ENCODE measurements at places on chromosomes 1 and 21.

DNA sequence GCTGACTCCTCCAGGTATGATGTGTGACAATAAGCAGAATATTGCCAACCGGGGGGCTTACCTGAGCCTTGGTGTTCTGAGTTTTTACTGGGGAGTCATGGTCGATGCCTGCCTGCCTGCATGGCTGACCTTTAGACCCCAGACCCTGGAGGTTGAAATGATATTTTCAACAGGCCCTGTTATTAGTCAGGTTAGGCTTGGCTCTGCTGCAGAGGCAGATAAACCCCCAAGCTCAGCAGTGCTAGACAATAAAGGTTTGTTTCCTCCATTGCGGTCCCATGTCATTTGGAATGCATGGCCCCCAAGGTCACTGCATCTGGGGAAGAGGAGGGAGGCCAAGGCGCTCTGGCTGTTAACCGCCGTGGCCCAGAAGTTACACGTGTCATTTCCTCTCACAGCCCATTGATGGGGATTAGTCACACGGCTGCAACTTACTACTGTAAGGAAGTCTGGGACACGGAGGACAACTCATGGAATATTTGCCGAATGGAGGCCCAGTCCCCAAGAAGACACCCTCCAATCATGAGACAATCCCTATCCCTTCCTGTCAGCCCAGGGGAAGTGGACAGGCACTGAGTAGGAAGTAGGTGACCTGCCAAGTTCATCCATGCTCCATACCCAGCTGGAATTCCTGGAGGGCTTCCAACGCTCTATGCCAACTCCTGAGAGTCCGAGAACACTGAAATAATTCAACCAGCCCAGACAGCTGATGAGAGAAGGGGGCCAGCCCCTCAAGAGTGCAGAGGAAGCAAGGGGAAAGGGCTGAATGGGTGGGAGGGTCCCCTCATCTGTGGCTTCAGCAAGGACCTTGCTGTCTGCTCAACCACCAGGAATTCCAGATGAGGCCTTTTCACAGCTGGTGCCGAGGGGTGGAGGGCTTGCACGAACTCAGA, 97.3 kb downstream of the TAS1R2 start:
- DNase-seq = no peak

- no peak for DNase-seq
These were observed 13.0 kb upstream of the MMEL1 start for GRCh38 chr1:2645776-2646175.

GRCh38 chr1:63912643-63913042, 138.8 kb downstream of the ROR1 start:
- no peak for DNase-seq

DNA sequence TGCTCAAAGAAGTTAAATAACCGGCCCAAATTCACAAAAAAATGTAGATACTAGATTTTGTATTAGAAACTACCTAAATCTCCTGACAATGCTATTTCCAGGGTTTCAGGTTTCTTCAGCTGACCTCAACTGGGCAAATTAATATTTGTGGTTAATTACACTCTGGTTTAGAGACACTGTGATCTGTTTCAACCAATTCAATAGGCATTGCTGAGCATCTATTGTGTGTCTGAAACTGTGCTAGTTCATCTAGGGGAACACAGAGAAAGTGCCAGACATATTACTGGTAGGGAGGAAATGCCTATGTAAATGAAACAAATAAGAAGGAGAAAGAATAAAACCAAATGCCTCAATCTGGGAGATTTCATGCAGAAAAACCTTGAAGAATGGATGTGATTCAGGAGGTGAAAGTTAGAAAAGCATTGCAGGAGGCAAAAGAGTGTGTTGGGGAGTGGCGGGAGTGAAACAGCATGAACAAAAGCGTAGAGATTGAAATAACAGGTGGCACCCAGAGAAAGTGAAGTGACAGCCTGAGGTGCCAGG, 51.3 kb upstream of the IVNS1ABP start:
- DNase-seq = no peak

DNA sequence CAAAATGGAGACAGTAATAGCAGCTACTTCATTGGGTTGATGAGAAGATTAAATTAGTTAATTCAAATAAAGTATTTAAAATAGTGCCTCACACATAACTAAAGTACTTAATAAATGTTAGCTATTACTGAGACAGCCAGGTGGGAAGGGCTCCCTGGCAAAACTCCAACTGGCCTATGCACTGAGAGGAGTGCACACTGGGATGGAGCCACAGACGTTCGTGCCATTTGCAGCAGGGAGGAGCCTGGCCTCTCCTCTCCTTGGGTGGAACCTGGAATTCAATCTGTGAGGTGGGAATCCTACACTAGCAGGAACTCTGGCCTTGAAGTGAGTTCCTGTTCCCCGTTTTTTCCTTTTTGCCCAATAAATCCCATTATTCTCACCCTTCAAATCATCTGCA, 28.1 kb downstream of the SLC5A9 start:
- no peak for DNase-seq

Measured in ecto neural progenitor cell (in vitro differentiated cells).